ENCODE measurements at places on chromosomes 6 and 20.

DNA sequence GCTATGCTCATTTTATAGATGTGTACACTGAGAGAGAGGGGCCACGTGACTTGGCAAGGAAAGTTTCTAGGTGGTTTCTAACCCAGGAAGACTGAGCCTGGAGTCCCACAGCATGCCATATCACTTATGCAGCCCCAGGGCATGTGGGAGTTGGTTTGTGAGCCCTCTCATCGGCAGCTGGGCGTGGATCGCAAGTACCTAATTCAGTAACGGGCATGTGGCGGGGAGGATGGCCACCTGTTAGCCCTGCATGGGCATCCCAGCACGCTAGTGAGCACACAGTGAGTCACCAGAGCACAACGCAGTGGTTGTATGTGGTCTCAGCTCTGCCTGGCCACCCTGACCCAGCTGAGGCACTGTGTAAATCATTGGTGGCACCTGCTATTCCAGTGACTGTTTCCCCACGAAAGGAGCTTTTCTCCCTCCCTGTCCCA lies 88.3 kb downstream of the NINL start:
- no peak for DNase-seq

GRCh38 chr6:25835442-25836283 lies 3.8 kb upstream of the SLC17A1 start:
- no peak for DNase-seq

DNA sequence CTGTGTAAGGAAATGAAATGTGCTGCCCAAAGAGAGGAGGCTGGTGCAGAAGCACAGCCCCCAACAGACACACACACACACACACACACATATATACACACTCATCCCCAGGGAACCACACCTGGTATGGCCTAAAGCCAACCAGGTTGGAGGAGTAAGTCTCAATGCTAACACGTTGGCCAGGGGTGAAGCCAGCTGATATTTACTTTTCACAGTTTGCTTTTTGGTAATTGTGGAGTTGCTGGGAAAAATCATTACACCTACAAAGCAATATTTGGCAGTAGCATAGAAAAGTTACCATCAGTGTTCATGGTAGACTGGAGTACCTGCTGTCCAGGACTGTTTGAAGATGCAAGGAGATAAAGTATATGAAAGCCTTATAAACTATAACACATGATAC lies 50.3 kb upstream of the NAA20 start:
- no peak for DNase-seq

- DNase-seq: no peak
Observed at GRCh38 chr6:137933696-137934095, 66.6 kb downstream of the TNFAIP3 start.

- DNase-seq: no peak
Observed at GRCh38 chr6:134317471-134318131, at the start of gene SGK1. Gene SGK1 (minus strand): TSS chr6:134318112. CDS start chr6:134317460, 652 bp downstream.

DNA sequence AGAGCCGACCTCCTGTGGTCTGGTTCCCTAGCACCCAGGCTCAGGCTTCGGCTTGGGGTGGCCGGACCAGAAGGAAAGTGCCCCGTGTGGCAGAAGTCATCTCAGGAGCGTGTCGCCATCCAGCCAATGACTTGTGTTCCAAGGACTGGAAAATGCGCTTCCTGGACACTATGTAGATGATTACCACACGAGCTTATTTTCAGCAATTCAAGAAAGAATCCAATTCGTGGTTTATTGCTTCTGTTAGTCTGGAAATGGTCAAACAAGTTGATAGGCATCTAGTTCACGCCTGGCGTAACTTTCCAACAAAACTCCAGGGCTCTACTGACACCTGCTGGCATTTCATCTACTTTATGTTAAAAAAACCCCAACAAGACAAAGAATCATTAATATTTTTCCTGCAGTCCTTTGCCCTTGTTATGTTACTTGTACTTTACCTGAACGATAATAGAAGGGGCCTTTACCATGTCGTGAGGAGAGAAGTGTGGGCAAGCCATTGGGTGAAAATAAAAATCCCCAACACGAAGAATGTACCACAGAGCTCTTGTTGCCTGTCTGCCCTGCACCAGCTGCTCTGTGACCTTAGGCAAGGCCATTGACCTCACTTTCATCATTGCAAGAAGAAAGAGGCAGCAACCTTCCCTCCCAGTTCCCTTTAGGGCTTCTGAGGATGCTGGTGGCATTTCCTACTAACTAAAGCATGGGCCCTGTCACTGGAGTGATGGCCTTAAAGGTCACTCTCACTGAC lies 154.7 kb upstream of the LAMP5 start:
- DNase-seq: no peak

DNA sequence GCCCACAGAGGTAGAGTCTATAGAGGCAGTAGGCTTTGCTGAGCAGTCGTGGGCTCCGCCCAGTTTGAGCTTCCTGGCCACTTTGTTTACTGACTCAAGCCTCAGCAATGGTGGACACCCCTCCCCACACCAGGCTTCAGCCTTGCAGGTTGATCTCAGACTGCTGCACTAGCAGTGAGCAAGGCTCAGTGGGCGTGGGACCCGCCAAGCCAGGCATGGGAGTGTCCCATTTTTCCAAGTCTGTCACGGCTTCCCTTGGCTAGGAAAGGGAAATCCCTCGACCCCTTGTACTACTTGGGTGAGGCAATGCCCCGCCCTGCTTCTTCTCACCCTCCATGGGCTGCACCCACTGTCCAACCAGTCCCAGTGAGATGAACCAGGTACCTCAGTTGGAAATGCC lies 135.3 kb upstream of the NT5E start:
- no peak for DNase-seq

DNA sequence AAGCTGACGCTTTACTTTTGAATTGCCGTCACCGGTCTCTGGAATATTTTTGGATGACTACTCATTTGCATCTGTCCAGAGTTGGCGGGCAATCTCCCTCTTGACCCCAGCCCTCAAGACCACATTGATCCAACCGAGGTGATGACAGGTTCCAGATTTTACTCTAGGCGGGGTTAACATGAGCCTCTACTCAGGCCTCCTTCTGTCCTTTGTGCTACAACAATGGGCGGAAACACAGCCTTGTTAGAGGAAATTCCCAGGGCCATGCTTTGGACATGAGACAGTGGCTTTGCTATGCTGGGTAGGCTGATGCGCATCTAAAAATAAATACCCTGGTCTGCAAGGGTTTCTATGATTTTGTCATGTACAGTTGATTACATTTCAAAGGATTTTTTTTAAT lies 27.0 kb upstream of the ADGRF5 start:
- no peak for DNase-seq

DNA sequence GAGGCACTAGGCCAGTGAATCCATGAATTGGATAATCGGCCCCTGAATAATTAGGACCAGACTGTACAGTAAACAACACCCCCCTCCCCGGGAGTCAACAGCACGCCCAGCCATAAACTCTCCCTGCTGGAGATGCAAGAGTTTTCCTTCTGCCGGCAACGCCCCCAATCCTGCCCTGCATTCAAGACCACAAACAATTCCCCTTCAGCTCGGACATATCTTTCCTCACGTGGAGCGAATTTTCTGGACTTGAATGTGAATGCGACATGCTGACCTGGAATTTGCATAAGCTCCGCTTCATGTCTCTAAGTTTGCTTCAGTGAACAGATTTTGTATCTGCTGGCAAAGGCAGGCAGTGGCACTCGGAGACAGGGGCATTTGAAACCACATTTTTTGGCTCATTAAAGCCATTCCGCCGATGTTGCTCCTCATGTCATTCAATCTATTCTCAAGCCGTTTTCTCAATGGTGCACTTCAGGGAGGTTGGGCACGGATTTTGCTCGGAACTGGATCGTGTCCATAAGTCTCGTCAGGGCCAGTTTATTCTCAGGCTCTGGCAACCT lies 38.0 kb upstream of the GMPR start:
- DNase-seq: no peak

DNA sequence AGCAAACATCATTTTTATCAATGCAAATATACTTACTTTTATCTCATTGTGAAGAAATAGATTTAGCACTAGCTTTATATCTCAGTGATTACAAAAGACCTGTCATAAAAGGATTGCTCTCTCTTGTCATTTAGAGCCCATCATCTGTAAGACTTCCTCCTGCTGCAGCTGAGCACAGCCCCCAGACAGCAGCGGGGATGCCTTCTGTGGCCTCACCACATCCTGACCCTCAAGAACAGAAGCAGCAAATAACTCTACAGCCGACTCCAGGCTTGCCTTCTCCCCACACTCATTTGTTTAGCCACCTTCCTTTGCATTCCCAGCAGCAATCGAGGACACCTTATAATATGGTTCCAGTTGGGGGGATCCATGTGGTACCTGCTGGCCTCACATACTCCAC lies 127.0 kb upstream of the EDN1 start:
- DNase-seq: no peak

DNA sequence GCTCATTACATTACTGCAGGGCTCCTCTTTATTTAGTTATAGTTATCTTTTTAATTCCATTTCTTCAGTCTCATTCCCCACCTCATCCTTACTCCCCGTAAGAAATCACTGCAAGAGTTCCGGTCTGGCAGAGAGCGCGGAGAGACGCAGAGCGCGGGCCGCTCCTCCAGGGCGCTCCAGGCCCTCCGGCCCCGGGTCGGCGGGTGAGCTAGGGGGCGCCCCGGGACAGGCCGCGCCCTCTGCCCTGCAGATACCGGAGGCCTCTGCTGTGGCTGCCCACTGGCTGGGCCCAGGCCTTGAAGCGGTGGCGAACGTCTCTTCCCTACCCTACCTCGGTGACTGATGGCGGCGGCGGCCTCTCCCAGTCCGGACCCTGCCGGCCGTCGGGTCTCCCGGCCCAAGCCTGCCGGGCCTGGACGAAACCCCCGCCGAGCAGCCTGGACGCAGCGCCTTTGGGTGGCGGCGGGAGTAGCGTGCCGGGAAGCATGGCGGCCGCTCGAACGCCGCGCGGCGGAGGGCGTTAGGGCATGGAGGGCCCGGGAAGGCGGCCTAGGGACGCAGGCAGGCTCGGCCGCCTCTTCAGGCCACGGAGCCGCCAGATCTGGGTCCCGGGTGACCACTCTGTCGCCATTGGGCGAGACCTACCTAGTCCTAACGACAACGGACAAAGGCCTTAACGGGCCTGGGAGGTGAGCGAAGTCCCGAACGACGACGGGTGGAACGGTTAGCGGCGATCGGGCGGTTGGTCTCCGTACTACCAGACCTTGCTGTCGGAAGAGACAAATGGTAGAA lies 16.4 kb upstream of the HMGN4 start:
- peak; percentile 66 for DNase-seq

GRCh38 chr20:52959125-52959524 lies 13.0 kb upstream of the TSHZ2 start:
- DNase-seq: no peak

- no peak for DNase-seq
Observed at GRCh38 chr6:52877168-52877567, 32.3 kb downstream of the GSTA3 start.

GRCh38 chr6:35139924-35140638 lies 1.1 kb downstream of the TCP11 start:
- peak; percentile 27 for DNase-seq

- DNase-seq: no peak
Observed at GRCh38 chr6:115945306-115945705, 115.4 kb downstream of the FRK start.

- no peak for DNase-seq
Observed at GRCh38 chr6:113351173-113351834, 505.8 kb upstream of the MARCKS start.
